GM04503 (cell line): ENCODE measurements at places on chromosomes 2 and 18.

DNA sequence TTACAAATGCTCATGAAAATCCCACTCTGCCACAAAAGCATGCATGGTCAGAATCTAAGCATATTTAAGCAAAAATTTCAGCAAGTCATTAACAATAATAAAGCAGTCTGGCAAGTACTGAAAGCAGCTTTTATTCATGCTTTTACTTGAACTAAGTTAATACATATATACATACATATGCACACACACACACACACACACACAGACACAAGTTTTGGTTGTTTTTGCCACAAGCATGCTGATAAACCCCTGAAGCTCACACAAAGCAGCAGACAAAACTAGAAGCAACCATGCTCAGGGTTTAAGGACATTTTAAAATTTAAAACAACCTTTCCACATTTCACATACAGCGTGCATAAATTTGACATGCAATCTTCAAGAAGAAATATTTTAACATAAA lies 819.1 kb upstream of the FSHR start:
- DNase-seq: no peak

- no peak for DNase-seq
These were observed 135.2 kb downstream of the VWC2L start for GRCh38 chr2:214545898-214546542.

GRCh38 chr2:197211881-197212342 lies 98.7 kb downstream of the ANKRD44 start:
- DNase-seq: no peak

DNA sequence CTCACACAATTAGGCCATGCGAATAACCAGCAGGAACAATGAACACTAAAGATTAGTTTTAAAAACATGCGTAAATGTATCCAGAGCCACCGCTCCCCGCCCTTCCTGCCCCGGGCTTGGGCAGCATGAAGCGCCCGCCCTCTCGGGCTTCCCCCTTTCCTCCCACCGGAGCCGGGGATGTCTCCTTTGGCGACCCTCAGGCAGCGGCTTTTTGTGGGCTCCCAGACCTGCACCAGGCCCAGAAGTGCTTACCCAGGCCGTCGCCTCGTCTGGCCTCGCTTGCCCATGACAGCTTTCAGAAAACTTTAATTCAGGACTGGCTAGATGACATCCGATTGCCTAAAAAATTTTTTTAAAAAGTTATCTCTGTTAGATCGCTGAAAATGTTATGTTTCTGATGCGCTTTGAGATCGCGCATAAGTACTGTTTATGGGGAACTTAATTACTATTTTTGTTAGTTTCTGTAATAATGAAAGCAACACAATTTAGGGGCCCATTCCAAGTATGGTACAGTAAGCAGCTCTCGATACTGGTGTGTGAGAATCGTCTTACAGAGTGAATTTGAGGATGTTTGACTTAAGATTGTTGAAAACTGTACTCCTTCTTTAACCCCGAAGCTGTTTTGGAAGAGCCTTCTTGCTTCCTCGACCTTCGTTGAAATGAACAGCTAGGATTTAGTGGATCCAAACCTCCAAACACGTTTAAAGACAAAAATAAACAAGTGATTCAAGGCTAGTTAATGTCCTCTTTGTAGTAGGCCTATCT lies 1.1 kb downstream of the MAP3K20 start:
- no peak for DNase-seq

- DNase-seq: no peak
These were observed 38.1 kb downstream of the ZNF236 start for GRCh38 chr18:76860411-76860810.

DNA sequence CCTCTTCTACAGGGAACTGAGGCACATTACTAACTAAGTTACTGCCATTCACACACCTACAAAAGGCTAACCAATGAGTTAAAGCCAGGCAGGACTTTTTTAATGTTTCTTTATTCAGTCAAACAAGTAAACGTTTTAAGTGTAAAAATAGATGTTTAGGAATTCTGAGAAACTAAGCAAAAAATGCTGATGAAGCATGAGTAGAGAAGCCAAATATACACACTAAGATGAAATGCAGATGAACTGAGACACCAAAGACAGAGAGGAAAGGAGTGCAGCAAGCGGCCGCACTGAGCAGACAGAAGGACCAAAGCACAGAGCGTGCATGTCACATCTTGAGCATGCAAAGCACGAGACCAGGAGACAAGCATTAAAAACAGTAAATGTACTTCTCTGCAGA lies 17.9 kb downstream of the L3MBTL4 start:
- DNase-seq: no peak

- no peak for DNase-seq
These were observed 4.0 kb downstream of the REV1 start for GRCh38 chr2:99485824-99486223.

- DNase-seq: no peak
These were observed 34.0 kb upstream of the KLF11 start for GRCh38 chr2:10009271-10009810.

DNA sequence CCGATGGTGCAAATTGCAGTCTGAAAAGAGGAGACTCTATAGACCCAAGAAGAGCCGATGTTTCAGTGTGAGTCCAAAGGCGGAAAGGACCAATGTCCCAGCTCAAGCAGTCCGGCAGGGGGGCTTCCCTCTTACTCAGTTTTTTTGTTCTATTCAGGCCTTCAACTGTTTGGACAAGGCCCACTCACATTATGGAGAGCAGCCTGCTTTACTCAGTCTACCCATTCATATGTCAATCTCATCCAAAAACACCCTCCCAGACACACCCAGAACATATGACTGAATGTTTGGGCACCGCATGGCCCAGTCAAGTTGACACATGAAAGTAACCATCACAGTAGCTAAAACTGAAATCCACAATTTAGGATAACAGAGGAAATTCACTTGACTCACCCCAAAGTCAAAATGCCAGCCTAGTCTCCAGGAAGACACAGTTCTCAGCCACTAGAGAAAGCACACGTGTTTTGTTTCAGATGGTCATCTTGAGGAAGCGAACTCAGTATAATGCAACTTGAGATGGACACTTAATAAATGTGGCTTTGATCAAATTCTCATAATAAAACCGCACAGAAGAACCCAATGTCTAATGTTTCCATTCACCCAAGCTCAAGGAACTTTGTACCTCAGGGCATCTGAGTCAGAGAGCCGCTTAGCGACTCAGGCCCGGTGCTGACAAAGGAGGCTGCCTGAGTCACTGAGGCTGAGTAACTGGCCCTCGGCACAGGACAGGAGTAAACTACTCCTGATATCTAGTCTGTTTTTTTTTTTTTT lies 2.4 kb downstream of the FHL2 start:
- peak; percentile 92 for DNase-seq

GRCh38 chr18:31679791-31680432 lies 4.5 kb downstream of the B4GALT6 start:
- no peak for DNase-seq

DNA sequence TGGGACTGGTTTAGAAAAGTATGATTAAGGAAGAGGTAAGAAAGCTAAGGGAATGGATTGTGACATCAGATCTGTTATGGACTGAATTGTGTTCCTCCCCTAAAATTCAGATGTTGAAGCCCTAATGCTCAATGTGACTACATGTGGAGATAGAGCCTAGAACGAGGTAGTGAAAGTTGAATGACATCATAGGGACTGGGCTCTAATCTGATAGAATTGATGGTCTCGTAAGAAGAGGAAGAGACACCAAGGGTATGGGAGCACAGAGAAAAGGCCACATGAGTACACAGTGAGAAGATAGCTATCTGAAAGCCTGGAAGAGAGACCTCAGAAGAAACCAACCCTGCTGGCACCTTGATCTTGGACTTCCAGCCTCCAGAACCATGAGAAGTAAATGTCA lies 178.3 kb downstream of the TRIB2 start:
- no peak for DNase-seq

- DNase-seq: no peak
These were observed 60.0 kb downstream of the CEP192 start for GRCh38 chr18:13051159-13051558.

GRCh38 chr18:3392467-3392855 lies 57.5 kb upstream of the TGIF1 start:
- DNase-seq: no peak

DNA sequence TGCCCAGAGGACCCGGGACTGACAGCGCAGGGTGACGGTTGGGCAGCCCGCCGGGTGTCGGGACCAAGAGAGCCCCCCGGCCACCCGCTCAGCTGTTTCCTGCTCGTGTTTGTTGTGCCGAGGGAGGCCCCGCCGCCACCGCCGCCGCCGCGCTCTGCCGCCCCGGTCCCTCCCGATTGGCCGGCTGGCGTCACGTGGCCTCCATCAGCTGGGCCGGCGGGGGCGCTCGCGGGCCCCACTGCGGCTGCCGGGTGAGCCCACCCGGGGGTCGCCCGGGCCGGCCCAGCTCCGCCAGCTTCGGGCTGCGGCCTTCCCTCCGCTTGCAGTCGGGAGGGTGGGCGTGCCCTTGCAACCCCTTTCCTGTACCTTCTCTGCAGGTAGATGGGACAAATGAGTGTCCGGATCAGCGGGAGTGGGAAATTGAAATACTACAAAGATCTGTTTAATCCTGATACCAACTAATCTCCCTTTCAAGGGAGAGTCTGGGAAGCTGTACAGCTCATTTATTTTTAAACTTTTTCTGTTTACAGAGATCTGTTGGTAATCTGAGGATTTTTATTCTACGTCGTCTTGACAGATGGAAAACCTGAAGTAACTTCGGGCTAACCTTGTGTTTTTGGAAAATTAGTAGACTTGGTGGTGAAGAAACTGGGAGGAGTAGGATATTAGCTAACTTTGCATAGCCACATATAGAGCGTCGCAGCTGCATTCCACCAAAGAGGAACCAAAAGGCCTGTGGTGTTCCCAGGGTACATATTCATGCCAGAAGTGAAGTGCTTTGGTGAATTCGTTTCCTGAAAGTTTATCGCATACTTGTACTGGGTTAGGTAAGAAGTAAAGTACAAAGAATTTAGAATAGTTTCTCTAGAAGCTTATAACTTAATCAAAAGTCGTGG lies 1.2 kb downstream of the YPEL5 start:
- no peak for DNase-seq

- no peak for DNase-seq
These were observed 46.8 kb downstream of the TMEM131 start for GRCh38 chr2:97948926-97949325.

DNA sequence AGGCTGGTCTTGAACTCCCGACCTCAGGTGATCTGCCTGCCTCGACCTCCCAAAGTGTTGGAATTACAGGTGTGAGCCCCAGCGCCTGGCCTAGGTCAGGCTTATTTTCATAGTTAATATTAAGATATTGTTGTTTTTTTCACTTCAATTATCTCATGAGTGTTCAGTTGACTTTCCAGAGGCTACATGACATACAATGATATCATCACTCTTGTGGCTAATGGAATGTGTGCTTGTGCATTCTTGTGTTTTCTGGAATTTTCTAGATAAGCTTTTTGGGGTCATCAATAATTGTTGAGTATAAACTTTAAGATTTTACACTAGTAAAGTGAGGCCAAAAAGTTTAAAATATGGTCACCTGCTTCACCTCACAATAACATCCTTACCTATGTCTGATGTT lies 180.9 kb downstream of the FIGN start:
- no peak for DNase-seq

- no peak for DNase-seq
These were observed 44.1 kb downstream of the ATOH8 start for GRCh38 chr2:85797921-85798320.

GRCh38 chr2:190842606-190843104 lies 38.0 kb upstream of the GLS start:
- DNase-seq: no peak

DNA sequence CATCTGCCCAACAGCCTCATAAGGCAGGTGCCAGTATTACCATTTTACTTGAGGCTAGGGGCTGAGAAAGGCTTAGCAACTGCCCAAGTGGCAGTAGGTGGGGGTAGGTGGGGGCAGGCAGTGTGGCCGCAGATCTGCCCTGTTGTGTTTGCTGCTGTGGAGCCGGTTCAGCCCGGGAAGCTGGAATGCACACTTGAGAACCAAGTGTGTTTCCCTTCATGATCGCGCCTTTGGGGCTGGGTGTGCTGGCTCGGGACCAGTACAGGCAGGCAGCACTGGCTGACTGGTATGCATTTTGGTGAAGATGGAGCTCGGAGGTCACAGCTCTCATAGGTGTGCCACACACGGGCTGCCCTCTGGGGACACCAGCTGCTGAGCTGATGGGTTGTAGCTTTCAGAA lies 85.1 kb downstream of the CABLES1 start:
- no peak for DNase-seq

- no peak for DNase-seq
These were observed 192.0 kb downstream of the NBAS start for GRCh38 chr2:15369129-15369528.

GRCh38 chr2:232633413-232634205 lies at the start of gene EFHD1:
EFHD1 (plus strand) TSS chr2:232633604; CDS start chr2:232633705, 101 bp downstream.
- DNase-seq: no peak

DNA sequence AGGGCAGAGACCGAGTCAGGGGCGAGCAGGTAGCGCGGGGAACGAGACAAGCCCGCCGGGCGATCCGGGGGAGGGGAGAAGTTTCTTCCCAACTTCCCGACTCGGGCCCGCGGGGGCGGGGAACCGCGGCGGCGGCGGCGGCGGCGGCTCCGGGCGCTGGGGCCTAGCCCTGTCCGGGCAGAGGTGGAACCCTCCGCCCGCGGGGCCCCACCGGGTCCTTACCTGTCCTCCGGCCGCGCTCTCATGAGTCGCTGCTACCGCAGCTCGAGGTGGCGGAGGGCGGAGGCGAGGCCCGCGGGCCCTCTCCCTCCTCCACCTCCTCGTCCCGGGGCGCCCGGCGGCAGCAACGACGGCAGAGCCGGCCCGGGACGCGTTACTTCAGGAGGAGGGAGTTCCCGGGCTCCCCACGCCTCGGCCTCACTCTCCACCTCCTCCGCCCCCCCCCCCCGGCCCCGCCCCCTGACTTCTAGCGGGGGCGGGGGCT lies at the start of gene YES1:
YES1 (minus strand) TSS at position 351 of the 484 bp plus-strand sequence. CDS start 55,415 bp downstream, outside the sequence.
- no peak for DNase-seq

- DNase-seq: no peak
These were observed 63.1 kb downstream of the TSN start for GRCh38 chr2:121818546-121818945.

- no peak for DNase-seq
These were observed 236.4 kb downstream of the LRRTM1 start for GRCh38 chr2:80068038-80068731.

DNA sequence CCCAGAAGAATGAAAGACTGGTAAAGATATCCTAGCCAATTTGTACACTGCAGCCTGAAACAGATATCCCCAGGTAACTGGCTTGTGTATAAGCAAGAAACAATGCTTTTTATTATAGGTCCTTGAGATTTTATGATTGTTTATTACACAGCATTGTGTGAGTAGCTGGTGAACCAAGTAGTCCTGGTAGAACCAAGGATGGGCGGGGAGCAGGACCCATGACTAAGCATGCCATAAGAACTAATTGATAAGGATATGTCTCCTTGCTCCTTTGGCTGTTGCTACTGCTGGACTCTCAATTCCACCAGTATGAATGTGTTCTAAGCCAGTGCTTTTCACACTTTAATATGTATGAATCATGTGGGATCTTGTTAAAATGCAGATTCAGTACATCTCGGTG lies 12.3 kb upstream of the ALMS1 start:
- no peak for DNase-seq

- no peak for DNase-seq
These were observed 134.2 kb downstream of the CBLN2 start for GRCh38 chr18:72409903-72410302.
